T-helper 22 cell (primary cell): ENCODE measurements at places on chromosomes 6 and 20.

DNA sequence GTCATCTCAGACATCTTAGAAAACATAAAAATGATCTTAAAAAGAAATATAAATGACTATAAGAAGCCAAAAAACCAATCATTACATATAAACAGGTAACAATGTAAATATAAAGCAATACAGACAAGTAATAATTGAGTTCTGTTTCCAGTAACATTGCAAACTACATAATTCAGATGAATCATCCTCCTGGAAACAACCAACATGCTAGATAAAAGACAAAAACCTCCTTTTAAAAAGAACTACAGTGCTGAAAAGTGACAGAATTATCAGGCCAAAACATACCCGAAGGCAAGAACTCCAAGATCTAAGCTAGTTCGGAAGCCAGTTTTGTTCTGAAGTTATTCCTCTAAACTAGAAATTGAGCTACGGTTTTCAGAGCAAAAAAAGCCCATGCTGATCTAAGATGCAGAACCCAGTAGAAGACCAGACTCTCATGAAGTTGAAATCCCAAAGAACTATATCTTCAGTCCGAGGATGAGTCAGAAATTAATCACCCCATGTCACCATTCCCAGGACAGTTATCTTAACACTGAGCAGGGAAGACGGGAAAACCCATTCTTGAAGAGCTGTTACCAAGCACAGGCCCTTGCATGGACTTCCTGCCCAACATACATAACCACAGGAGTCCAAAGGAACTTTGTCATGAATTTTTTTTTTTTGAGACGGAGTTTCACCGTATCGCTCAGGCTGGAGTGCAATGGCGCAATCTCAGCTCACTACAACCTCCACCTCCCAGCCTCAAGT, 9.8 kb downstream of the PGM3 start:
- no peak for DNase-seq

DNA sequence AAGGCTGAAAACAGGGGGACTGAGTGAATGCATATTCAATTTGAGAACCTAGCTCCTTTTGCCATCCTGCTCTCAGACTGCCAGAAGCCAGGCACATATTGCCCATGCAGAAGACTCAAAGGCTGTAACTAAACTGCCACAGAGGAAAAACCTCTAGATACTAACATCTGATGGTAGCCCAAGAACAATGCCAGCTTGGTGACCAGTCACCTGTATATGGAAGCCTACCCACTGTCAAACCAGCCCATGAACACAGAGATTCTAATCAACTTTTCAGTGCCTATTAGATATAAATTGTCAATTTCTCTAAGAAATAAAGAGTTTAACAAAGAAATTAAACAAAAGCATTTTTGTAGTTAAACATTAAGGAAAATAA, 34.2 kb downstream of the GPR63 start:
- no peak for DNase-seq

DNA sequence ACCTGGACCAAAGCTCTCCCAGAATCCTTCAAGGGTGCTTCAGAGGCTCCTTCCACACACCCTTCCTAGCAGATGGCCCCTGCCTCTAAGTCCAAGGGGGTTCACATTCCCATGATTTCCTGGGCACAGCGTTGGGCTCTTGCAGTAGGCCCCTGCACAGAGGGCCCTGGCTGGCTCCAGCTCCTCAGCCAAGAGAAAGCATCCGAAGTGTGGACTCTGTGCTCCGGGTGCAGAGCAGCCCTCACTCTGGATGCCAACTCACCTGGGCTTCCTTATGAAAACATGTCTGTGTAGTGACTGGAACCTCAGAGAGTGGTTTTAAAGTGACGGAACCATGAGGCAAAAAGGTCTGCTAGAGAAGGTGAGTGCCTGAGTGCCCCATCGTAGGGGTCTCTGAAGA, 11.6 kb downstream of the YTHDF1 start:
- no peak for DNase-seq

DNA sequence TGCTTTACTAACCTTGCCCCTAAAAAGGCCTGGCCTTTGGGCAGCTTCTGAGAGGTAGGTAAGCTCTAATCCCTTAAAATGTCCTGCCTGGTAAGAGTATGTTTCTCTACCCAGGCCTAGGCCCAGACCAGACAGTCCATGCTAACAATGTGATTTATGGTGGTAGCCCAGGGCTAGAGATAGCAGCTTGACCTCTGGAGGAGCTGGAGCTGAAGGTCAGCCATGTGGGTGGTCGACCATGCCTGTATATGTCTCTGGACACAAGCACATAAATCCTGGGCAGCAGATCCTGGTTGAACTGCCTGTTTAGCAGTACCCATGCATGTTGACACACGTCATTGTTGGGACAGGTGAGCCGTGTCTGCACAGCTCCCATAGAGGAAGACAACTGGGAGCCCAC, 62.1 kb upstream of the PHACTR1 start:
- DNase-seq: no peak

- DNase-seq: no peak
Measured at GRCh38 chr6:66103954-66104353, 396.9 kb upstream of the EYS start.
